GM23338 (cell line): ENCODE measurements at places on chromosomes 2 and 18. TPM values are rescaled to one million over a fixed set of nuclear protein-coding genes. Genes with fewer than 3 reads are reported as not detected.
A peak's percentile ranks its signal among the peaks of the same experiment; 100 is the strongest.

Gene GALR1
- total RNA-seq = 0.74 and 1.1 TPM in 2 replicates

DNA sequence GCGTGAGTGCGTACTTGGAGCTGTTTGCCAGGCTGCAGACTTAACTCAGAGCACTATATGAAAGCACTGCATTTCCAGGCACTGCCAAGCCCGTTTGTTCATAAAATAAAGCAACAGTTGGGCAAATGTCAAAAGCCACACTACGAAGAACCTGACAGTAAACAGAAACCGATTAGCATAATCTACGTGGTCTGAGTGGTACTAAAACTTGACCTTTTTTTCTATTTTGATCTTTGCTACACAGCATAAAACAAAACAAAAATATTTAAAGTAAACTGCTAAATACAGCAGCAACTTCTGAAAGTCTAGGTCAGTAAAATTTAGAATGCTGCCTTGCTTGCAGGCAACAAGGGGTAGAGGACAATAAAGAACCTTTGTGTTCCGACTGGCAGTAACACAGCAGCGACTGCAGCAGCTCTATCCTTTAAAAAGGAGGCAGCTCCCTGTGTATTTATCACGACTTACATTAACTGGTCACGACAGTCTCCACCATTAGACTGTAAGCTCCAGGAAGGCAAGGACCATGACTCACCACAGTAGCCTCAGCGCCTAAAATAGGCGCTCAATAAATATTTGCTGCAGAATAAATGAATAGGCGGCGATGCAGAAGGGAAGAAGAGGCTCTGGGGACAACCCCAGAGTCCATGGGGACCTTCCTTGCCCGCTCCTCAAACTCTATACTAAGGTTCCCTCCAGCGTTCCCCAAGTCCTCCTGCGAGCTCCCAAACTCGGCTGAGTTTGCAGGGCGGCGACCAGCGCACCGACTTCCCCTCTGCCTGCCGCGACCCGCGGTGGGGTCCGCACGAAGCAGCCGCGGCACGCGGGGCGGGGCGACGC lies 902 bp downstream of the SS18 start:
- peaks cover 9% of the 10 kb centered on the region for H3K4me1 ChIP-seq
- H3K27ac ChIP-seq = no peak overlapping the region; the same call in 1 of the 2 replicates
- H3K36me3 ChIP-seq = peaks cover 15% of the 10 kb centered on the region; the same call in 1 of the 2 replicates
- peak; percentile 41 for DNase-seq

GRCh38 chr2:56580242-56580641 lies 396.5 kb downstream of the CCDC85A start:
- H3K27me3 ChIP-seq = no peaks in the 10 kb centered on the region
- no peak overlapping the region for H3K27ac ChIP-seq
- H3K4me3 ChIP-seq = no peak overlapping the region
- H3K36me3 ChIP-seq = no peaks in the 10 kb centered on the region

GRCh38 chr2:178553047-178553446 lies 72.8 kb downstream of the PLEKHA3 start:
- H3K4me1 ChIP-seq = no peaks in the 10 kb centered on the region
- DNase-seq = no peak
- no peak overlapping the region for H3K4me3 ChIP-seq
- H3K36me3 ChIP-seq = peaks cover 7% of the 10 kb centered on the region
- no peak overlapping the region for H3K27ac ChIP-seq
